ENCODE measurements at places on chromosomes 7 and 10. TPM values are rescaled to one million over a fixed set of nuclear protein-coding genes. Genes with fewer than 3 reads are reported as not detected.

AEBP1 gene
- total RNA-seq, result 17.4 TPM

ANKRD7 gene
- not detected for total RNA-seq

ENKUR gene
- not detected for total RNA-seq

GDI2 gene
- 301 TPM for total RNA-seq

PDK4 gene
- 0.53 TPM for total RNA-seq

RET gene
- 0.05 TPM for total RNA-seq

DNA sequence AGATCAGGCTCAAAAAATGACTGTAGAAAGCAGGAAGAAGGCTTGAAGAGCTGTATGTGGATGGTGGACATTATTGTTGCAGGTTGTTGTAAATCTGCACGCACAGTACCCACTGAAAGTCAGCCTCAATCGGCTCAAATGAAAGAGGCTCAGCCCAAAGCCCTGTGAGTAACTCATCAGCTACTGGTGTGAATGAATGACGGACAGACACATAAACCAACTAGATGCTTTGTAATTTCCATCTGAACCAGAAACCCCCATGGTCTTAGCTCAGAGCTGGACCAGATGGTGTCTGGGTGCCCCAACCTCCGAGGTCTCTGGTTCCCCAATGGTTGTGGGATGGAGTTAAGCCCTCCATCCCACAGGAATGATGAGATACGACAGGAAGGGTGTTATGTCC, 7.4 kb downstream of the CALN1 start:
- DNase-seq, result no peak

DNA sequence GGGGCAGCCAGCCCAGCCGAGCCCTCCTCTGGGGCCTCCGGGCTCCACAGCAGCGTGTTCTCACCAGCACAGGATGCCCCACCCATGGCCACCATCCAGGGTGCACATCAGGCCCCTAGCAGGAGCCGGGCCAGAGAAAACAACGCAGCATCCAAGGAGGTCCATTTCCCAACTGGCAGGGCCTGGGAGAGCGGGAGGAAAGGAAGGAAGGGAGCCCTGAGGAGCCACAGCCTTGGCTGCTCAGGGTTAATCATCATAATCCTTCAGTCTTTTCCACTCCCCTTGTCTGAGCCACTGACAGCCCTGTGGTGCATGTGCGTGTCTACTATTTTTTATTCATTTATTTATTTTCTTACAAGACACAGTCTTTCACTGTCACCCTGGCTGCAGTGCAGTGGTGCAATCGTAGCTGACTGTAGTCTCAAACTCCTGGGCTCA, 3.6 kb downstream of the PLAC9 start:
- no peak for DNase-seq

DNA sequence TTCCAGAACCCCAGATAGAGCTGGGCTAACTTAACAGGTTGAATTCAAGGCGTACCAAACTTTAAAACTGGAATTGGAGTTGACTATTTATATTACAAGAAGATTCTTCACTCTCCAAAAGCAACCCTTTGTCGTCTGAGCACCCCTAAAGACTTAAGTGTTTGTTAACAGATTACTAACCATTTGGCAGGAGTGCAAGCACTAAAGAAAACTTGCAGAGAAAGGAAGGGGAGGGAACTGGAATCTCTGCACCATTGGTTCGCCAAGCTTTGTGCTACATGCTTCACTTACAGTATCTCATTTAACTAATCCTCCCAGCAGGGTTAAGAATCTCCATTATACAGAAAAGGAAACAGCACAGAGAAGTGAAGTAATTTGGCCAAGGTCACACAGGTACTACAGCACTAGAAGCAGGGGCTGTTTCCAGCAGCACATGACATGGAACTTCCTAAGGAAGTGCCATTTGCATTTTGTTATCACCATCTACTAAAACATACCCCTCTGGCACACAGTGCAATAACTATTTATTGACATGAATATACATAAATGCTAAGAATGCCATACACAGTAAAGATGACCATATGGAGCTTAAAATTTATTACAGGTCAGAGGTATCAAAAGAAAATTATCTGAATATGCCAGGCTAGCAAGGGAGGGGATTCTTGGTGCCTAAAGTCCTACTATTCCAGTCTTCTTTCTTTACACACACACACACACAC, 201.2 kb downstream of the KCNMA1 start:
- no peak for DNase-seq

- DNase-seq, result no peak
These were observed 15.4 kb downstream of the GLUD1 start for GRCh38 chr10:87079106-87079836.

GRCh38 chr10:122993797-122994336, 13.7 kb downstream of the PSTK start:
- DNase-seq, result no peak

GRCh38 chr10:99979066-99979685, 30.6 kb downstream of the DNMBP start:
- DNase-seq, result no peak

DNA sequence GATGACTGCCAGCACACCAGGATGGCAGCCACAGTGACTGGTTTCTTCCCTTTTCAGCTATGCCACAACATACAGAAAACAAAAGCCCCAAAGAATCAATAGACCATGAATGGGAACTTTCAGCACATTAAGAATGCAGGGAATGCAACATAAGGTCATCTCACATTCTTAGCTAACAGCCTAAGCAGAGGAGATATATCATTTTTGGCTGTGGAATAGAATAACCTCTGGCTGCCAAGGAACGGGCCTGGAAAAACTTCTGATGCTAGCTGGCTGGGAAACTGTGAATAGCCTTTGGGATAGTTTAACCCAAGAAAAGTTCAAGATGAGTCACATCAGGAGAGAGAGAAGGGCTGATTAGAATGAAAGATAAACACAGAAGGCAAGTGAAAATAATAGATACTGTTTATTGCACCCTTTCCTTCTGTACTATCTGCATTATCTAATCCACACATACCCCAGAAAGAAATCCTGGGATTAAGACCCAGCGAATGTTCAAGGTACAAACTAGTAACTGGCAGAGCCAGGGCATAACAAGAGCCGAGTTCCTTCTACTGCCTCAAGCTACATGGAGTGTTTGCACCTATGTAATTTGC, 169.2 kb downstream of the SEMA3A start:
- DNase-seq, result no peak

GRCh38 chr10:118161461-118162246, 114.9 kb upstream of the RAB11FIP2 start:
- no peak for DNase-seq

GRCh38 chr7:155984609-155985405, 172.5 kb upstream of the SHH start:
- no peak for DNase-seq

DNA sequence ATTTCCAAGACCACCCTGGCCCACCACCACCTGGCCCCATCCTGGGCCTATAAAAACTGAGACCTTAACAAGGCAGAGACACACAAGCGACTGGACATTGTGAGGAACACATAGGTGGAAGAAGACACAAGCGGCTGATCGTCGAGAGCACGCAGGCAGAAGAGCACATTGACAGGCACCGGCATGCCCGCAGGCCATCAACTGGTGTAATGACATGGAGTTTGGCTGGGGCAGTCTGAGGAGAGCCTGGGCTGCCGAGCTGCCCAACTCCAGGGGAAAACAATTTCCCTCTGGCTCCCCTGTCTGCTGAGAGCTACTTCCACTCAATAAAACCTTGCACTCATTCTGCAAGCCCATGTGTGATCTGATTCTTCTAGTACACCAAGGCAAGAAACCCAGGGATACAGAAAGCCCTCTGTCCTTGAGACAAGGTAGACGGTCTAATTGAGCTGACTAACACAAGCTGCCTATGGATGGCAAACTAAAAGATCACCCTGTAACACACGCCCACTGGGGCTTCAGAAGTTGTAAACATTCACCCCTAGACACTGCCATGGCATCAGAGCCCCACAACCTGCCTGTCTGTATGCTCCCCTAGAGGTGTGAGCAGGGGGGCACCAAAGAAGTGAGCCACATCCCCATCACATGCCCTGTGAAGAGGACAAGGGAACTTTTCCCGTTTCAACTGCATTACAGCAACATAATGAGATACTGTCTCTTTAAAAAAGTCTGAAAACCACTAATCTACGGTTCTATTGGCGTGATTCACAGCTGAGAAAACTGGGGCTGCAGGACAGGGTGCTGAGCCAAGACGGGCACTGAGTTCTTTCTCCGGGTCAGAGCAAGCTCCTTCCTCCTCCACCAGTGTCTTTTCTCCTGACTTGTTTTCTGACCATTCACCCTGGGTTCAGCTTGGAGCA, 18.5 kb upstream of the TNS3 start:
- DNase-seq, result no peak

DNA sequence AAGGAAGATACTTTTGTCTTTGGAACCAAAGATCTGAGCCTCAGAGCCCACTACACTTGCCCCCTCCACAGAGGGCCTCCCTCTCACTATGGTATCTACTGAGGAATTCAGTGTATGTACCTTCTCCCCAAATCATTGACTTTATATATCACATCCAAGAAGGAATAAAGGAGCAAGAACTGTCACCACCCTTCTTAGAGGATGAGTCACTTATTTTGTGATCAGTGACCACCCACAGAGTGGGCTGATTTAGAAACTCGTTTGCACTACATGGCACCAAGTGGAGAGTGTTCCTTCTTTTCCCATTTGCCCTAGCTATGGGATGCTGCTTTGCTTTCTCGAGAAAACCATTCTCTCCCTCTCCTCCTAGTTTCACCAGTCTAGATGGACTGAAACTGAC, 5.7 kb downstream of the TMEM243 start:
- DNase-seq, result no peak

GRCh38 chr10:103645141-103646054, 151.9 kb downstream of the NEURL1 start:
- DNase-seq, result no peak

DNA sequence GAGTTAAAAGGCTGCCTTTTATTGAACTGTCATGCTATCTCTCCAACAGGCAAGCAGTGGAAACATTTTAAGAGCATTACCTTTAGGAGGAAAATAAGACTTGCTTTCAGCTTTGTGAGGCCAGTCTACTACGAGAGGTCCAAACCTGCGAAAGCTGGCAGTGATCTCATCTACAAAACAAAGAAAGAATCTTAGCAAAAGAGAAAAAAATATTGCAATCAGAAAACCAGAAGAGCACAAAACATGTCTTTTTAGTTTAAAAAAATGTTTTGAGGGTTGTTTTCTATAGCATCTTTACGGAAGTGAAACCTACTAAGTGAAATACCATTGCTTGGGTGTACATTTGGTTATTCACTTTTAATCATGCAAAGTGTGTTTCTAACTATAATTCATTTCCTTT, 147.9 kb downstream of the CPEB3 start:
- no peak for DNase-seq

DNA sequence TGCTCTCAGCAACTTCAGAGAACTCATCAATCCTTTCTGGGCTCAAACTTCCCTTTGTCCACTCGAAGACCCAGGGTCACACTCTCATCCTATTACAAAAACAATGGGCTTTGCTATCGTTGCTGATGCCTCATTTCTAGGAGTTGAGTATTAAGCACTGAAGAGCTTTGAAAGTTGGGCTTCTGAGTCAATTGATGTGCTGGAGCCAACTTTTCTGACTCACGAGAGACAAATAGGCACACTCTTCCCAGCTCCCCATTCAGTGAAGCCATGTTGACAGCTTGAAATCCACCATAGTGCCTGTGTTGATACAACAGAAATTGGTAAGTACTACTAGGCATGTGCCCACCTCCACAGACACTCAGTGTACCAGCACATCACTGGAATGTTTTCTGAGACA, 97.5 kb upstream of the PRSS58 start:
- DNase-seq, result no peak

DNA sequence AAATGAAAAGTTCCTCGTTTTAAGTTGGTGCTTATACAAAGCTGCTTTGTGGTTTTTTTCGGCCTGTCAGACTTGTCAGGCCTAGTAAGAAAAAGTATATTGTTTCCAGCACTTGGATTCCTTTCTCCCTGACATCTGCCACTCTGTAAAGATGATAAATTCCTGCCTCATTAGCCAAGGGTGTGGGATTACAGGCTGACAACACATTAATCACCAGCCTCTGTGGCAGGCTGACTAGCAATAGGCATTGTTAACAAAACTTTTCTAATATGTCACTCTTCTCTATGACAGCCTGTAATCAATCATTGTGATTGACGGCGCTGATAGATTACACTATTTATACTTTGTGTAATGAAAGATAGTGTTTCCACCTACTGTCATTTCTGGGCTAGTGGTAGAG, 682.5 kb downstream of the LRMDA start:
- DNase-seq, result no peak

GRCh38 chr10:34808801-34809745, 6.0 kb downstream of the PARD3 start:
- no peak for DNase-seq

DNA sequence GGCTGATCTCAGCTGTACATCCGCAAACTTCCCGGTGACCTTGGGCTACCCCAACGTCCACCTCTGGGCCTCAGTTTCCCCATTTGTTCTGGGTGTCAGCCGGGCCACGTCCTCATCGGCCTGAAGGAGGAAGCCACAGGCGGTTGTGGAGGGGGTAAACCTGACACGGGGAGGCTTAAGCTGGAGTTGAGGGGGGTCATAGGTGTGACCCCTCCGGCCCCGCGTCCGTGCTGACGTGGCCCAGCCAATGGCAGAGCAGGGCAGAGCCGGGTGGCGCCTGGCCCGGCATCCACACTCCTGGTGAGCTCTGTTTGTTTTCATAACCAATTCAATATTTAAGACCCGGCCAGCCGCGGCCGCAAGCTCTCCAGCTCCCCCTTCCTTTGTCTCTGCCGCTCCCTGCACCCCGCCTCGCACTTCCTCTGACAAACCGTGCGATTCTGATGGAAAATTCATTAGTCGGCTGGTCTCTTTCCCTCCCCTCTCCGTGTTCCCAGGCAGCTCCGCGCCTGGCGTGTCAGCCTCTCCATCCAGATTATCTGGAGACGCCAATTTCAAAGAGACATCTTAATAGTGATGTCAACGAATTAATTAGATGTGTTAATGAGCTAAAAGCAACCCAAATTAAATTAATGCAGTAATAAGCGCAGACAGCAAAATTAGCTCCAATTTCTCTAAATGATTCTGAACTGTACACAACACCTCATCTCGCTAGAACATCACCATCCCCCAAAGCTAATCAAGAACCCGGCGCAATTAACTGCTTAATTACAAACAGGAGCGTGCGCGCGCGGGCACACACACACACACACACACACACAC, 55.4 kb downstream of the MICALL2 start:
- no peak for DNase-seq

- DNase-seq, result peak; percentile 10
These were observed 228.6 kb downstream of the MAD1L1 start for GRCh38 chr7:2003931-2004812.

DNA sequence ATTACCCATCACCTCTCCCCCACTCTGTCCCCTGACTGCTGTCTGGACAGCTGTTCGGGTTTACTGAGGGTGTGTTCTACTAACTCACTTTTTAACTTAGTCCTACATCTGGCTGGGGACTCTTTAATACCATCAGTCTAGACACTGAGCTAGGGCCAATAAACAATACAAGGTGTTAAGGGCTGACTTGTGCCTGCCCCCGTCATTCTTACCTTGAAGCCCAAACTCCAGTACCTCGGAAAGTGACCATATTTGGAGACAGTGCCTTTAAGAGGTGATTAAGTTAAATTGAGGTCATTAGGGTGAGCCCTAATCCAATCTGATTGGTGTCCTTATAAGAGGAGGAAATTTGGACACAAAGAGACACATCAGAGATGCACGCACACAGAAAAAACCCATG, 35.7 kb downstream of the STEAP1B start:
- DNase-seq, result no peak

- no peak for DNase-seq
These were observed 69.9 kb downstream of the SYPL1 start for GRCh38 chr7:106042196-106042611.

- DNase-seq, result no peak
These were observed 48.7 kb downstream of the GPR141 start for GRCh38 chr7:37732253-37732652.
